ENCODE measurements at places on chromosomes 4 and X. TPM values are rescaled to one million over a fixed set of nuclear protein-coding genes. Genes with fewer than 3 reads are reported as not detected.

DNA sequence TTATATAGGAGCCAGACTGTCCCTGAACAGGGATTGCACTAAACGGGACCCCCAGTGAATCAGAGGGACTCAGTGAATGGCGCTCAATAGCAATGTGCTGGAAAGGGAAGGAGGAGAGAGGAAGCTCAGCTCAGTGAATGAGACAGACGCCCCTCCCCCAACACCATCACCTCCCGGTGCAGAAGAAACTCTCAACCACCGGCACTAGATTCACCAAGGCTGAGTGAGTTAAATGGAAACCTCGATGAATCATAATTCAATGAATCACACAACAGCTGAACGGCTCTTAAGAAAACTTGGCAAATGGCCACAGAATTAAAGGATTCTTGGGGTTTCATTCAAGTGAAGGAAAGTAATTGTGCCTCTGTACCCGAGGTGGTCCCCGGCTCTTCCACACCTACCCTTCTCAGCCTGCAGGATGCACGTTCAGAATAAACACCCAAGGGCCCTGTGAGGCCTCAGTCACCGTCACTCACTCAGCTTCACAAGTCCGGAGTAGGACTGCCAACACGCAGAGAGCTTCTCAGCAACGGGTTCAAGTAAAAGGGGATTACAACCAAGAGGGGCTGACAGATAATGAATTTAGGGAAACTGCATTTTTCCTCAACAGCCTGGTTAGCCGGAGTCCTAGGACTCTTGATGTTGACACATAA is 29.3 kb downstream of the CRMP1 start:
- peak; percentile 44 for DNase-seq

The PPP4R3C gene
- not detected for total RNA-seq

- peak; percentile 2 for DNase-seq
Observed at GRCh38 chrX:47384502-47384901, 14.1 kb downstream of the ZNF157 start.

- no peak for DNase-seq
Observed at GRCh38 chr4:87423317-87424098, 1.1 kb downstream of the NUDT9 start.

- DNase-seq: no peak
Observed at GRCh38 chr4:6367371-6367851, 97.8 kb downstream of the WFS1 start.

- DNase-seq: no peak
Observed at GRCh38 chr4:52015366-52015765, 4.8 kb downstream of the LRRC66 start.

DNA sequence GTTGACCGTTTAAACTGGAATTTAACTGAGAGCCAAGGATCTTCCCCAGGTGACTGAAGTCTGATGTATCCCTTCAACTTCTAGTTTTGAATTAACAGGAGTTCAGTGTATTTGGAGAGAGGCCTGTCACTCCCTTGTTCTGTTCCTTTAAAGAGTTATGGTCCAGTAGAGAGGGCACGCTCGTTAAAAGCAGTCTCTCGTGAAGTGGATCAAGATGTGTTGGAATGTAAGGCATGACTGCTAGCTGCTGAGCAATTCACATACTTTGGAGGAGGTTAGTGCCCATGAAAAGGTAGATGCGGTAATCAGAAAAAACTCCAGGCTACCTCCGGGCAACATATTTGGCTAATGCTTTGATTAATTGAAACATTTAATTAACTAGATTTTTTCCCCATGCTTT is 65.7 kb downstream of the SHROOM2 start:
- DNase-seq: no peak

The XAGE2 gene
- total RNA-seq: 2.7 TPM

DNA sequence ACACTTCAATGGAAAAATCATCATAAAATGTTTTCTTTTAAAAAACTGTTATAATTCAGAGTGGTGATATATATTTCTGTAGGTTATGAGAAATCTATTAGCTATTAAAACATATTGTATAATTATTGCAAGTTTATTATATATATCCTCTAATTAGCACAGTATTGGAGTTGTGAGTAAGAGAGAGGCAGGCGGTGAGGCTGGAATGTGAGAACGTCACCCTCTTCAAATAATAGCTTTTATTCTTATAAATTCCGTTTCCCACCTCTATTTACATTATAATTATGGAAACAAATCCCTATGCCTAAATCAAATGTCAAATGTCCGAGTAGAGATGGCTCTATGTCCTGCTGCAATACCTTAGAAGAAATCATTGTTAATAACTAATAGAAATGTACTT is 292.9 kb downstream of the ADGRL3 start:
- DNase-seq: no peak

GRCh38 chr4:12519426-12519825 is 964.7 kb downstream of the RAB28 start:
- no peak for DNase-seq

GRCh38 chr4:108926781-108927180 is 163.9 kb upstream of the ETNPPL start:
- no peak for DNase-seq

DNA sequence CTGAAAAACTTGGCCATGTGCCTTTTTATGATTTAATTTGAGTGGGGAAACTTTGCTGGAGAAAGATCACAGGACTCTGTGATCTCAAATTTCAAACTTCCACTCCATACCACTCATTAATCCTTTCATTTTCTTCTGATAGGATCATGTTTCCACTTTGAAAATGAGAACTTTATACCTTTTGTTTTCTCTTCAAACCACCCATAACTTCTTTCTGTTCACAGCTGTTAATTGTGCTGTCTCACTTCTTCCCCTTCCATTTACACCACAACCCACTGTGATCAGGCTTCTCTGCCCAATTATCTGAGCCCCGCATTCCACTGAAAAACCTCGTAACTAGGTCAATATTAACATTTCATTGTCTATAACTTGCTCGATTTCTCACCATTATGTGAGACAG is 47.0 kb upstream of the ARSJ start:
- no peak for DNase-seq

The SLC49A3 gene
- total RNA-seq: not detected

DNA sequence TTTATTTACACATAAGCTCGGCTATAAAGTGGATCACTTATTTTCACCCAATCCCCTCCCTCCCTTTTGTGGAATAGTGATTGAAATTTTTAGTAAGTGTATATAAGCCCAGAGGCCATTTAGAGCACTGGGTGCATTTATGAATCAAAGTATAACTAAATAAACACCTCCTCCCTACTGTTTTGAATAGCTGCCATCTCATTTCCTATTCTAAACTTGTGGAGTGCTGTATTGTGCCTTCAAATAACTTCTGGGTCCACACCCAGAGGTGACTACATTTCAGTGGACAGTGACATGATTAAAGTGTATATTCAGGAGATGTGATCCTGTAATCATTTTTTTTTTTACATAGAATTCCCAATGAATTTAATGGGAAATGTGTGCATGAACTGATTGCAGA is 104.9 kb downstream of the TEX13C start:
- no peak for DNase-seq

DNA sequence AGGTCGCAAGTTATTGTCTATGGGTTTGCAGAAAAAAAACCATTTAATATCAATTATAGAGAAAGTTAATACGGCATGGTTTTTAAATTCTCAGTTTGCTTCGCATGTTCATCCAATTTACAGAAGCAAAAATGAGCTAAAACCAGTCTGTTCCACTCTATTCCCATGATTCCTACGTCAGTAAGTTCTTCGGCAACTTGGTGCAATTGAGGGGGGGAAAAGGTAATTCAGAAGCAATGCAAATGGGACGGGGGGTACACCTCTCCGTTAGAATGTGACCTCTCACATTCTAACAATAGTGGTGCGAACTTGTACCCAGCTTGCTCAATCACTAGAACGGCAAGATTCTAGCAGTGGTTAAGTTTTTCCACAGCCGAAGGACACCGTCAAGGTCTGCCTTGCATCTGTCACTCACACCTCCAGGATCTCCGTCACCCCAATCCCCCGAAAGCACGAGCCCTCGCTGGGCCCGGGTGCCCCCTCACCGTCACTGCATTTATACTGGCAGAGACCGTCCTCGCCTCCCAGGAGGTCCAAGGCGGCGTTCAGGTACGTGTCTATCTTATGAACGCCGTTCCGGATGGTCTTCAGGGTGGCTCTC is 653 bp downstream of the PLA2G12A start:
- no peak for DNase-seq

The MAGEA1 gene
- not detected for total RNA-seq

DNA sequence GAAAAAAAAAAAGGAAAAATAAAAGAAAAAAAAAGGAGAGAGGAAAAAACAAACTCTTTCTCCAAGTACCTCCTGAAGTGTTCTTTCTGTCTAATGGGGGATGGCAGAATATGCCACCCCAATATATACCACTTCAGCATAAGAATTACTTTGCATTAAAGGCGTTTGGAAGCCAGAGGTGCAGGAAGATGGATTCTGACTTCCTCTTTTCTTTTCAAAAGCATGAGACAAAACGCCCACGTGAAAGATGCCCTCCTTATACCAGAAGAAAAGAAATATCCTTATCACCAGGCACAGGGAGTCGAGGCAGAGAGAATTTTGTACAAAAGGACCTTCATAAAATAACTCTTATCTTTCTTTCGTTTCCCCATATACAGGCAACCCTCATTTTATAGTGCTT is 40.9 kb downstream of the COX18 start:
- no peak for DNase-seq

GRCh38 chrX:10157543-10157942 is 768 bp downstream of the CLCN4 start:
- peak; percentile 31 for DNase-seq

DNA sequence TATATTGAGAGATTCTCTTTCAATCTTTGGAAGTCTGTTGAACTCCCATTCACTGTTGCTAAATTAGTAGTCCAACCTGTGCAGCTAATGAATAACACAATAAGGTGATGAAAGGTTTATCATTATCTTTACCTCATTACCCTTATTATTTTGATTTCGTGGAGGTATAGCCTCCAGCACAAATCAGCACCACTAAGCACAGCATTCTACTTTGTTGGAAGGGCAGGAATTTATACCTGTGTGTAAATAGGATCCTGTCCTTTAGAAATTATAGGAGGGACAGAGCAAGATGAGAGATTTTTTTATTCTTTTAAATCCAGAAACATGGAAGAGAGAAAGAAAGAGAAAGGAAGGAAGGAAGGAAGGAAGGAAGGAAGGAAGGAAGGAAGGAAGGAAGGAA is 454.1 kb downstream of the PDGFC start:
- no peak for DNase-seq

The RBM47 gene
- 0.13 TPM for total RNA-seq

The PCDH19 gene
- not detected for total RNA-seq

DNA sequence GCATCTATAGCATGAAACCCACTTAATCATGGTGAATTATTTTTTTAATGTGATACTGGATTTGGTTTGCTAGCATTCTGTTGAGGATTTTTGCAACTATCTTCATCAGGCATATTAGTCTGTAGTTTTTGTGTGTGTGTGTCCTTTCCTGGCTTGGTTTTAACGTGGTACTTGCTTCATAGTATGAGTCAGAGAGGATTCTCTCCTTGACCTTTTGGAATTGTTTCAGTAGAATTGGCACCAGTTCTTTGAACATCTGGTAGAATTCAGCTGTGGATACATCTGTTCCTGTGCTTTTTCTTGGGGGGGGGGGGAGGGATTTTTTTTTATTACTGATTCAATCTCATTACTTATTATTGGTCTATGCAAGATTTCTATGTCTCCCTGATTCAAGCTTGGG is 232.0 kb upstream of the KLF8 start:
- DNase-seq: no peak

DNA sequence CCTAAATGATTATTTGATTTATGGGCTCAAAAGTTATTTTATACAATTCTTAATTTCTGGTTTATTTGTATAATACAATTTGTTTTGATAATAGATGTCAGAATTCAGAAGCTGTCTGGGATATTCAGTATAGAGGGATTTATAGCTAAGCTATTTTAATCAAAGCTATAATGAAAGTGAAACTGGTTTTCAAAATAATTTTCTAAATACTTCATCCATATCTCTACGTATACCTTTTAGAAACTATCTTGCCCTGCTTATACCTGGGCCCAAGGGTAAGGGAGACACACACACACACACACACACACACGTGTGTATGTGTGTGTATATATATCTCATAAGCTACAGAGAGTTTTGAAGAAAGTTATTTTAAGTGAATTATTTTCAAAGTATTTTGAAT is 2.9 kb downstream of the TMEM131L start:
- no peak for DNase-seq

DNA sequence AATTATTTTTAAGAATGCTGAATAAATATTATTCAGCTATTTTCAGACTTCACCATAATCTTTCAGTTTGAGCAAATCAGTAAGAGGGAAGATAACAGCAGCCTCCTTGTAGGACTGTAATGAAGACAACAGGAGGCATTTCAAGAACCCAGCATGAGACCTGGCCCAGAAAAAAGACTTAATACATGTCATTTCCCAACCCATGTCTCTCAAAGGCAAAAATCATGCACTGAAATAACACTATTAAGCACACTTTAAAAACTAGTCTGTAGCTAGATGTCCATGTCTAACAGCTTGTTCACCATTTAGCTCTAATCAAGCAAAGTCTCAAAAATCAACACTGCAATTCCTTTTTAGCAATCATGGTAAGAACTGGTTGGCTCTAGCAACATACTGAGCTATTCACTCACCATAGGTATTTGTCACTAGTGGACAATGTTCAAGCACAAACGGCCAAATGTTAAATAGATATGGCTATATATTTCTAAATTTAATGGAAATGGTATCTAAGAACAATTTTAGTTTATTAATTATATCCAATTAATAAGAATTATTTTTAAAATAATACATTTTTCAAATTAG is 109.9 kb downstream of the WDFY3 start:
- no peak for DNase-seq

GRCh38 chr4:113756005-113756410 is 5.5 kb downstream of the CAMK2D start:
- no peak for DNase-seq

DNA sequence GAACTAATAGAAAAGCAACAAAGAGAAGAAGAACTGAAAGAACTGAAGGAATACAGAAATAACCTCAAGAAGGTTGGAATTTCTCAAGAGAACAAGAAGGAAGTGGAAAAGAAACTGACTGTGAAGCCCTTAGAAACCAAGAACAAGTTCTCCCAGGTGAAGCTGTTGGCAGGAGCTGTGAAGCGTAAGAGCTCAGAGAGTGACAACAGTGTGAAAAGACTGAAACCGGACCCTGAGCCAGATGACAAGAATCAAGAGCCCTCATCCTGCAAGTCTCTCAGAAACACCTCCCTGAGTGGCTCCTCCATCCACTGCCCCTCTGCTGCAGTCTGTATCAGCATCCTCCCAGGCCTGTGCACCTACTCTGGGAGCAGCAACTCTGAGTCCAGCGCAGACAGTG is 8.4 kb upstream of the FHDC1 start:
- no peak for DNase-seq

DNA sequence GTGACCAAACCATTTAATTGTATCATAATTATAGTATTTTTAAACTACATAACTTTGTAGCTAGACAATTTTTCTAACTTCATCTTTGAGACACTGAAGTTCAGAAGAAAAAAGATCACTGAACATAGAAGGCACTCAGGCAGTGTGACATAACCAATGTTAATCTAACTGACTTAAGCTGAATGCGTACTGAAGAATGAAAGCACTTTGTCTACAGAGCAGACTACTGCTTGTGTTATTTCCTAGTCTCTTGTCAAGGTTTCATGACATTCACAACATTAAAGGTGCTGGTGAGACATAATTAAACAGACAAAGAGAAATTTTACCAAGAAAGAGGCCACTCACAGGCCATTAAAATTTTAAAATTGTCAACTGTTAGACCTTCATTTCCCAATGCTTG is 13.5 kb downstream of the AMMECR1 start:
- DNase-seq: no peak

GRCh38 chr4:6868386-6868785 is 41.2 kb upstream of the TBC1D14 start:
- no peak for DNase-seq

Data from SJSA1 (cell line).